ENCODE measurements at places on chromosomes 5 and 9.

DNA sequence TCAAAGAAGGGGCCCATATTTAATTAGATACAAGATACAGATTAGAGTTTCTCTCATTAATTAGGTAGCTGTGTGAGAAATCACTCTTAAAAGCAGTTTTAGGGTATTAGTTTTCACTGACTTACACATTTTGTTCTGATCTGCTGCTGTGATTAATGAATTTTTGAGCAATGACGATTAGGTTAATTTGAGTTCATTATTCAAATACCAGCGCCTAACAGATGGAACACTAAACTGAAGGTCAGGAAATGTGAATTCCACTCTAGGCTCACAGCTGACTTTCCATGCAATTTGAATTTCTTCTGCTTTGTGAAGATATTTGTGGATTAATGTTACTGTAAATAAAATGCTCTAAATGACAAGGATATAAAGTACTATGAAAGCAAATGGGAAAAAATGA, 380.6 kb downstream of the ADGRV1 start:
- no peak for DNase-seq

DNA sequence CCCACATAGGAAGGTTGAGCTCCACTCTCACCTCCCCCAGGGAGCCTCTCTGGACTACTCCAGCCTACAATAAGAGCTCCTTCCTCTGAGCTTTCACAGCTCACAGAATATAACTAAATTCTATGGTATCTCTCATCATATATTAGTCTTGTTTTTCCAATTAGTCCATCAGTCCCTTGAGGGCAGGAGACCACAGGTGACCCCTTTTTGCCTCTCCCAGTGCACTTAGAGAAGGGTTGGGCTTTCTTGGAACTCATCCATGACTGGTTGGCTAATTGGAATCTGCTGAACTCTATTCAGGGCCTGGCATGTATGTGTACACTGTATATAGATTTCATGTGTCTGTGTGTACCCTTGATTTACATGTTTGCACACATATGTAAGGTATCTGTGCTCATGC, 50.4 kb upstream of the ARAP3 start:
- DNase-seq = no peak

- no peak for DNase-seq
These were observed 340.3 kb upstream of the CD180 start for GRCh38 chr5:67536866-67537265.

GRCh38 chr5:113179156-113179555, 202.6 kb downstream of the DCP2 start:
- no peak for DNase-seq

GRCh38 chr9:91117959-91118703, 243.6 kb downstream of the AUH start:
- peak; percentile 91 for DNase-seq

- no peak for DNase-seq
These were observed 46.8 kb upstream of the RNF130 start for GRCh38 chr5:180118391-180118791.

- no peak for DNase-seq
These were observed 537.1 kb upstream of the ST8SIA4 start for GRCh38 chr5:101440173-101440572.

GRCh38 chr9:97811533-97812246, 41.3 kb upstream of the FOXE1 start:
- no peak for DNase-seq

DNA sequence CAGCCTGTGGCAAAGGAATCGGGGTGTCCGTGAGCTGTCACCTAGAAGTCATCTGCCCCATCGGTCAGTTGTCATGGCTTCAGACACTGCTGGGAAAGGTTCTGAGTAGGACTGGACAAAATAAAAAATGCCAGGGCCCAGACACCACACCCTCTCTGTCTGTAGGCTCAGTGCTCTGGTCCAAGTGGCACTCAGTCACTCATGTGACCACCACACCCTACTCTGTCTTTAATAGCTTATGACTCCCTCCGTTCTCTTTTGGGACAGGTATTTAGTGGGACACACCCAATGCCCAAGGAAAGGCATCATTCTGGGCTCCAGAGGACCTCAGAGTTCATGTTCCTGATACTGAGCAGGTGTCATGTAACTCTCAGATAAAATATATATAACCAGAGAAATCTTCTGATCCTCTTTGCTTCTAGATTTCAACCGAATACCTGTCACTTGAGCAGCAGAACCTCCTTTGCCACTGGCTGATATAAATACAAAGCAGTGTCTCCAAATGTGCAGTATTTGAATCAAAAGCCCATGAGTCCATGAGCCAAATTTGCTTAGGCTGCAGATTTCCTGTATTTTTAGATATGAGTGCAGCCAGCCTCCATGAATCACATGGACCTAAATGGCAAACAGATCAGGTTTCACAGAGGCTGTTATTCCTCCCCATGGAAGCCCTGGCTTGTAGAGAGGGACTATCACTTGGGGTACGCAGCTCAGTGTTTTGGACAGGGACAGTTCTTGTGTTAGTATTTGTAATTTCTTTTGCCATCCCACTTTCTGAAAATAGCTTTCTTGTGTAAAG, 272.0 kb downstream of the ARHGAP26 start:
- DNase-seq = no peak
